Hepatocyte (in vitro differentiated cells): ENCODE measurements at places on chromosomes 3 and 15. TPM values are rescaled to one million over a fixed set of nuclear protein-coding genes. Genes with fewer than 3 reads are reported as not detected.

The CD200 gene
- total RNA-seq = 6.7 and 12.6 TPM in 2 replicates

The GOLGA8K gene
- total RNA-seq = not detected in 2 replicates

The CCR3 gene
- 0.40 TPM in 1 of 2 replicates, not detected in the other for total RNA-seq

The ARID3B gene
- 13.2 and 19.7 TPM in 2 replicates for total RNA-seq

The CHRFAM7A gene
- 0.12 and 0.63 TPM in 2 replicates for total RNA-seq

The PLSCR2 gene
- total RNA-seq = not detected in 2 replicates

DNA sequence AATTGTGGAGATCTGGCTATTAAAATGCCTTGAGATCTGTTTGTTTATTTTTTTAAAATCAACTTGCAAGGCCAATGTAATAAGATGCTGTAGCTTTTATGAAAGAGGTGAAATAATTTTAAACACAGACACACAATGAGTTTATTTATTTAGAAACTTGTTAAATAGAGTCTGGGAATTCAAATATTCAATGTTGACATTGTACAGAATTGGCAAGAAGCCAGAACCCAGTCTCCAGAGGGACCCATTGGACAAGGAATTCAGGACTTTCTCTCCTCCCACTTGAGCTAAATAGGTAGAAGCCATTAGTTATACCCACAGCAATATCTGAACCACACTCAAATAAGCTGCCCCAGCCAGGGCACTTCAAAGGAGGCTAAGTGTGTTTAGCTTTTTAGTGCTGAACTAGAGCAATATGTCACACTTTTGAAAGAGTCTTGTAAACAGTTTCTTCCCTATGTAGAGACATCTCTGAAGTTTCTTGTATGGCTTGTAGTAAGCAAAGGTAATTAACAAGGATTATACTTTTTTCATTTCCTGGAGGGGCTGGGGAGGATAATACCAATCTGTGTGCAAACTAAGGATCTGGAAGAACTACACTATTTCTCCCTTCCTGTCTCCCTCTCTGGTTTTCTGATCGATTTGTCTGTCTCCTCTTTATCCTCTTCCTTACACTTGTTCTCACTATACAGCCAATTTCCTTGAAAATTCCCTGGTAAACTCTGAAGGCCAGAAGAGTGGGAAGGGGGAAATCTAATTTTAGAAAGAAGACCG, 6.0 kb downstream of the MECOM start:
- DNase-seq = peak; percentile 51
- peaks cover 23% of the 10 kb centered on the region for H3K4me1 ChIP-seq
- H3K4me3 ChIP-seq = no peak overlapping the region

GRCh38 chr3:175726228-175726627, 867.1 kb downstream of the NAALADL2 start:
- no peak for DNase-seq
- no peaks in the 10 kb centered on the region for H3K36me3 ChIP-seq
- H3K27ac ChIP-seq = no peak overlapping the region
- no peaks in the 10 kb centered on the region for H3K27me3 ChIP-seq

DNA sequence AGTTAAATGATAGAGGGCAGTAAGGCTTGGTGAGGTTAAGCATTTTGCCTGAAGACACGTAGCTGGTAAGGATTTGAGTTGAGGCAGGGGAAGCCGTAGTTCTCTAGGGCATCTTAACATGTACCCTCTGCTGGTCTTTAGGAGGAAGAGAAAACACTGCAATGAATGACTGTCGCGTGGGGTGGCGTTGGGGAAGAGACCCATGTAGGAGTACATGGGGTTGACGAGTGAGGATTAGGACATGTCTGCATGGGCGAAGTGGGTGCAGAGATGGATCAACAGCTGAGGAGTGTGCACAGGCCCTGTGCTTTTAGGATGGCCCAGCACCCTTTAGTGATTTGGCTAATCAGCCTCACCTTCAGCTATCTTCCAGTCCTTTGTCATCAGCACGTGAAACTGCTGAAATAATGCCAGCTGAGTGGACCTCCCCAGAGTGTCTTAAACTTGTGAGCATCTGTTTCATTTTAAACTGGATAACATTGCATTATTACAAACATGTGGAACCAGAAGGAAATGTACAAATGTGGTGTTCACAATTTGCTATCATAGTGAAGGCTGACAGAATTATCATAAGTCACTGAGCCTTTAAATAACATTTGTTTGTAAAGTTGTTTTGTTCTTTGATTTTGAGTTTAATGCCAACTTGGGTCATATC, 15.3 kb downstream of the P2RY14 start:
- DNase-seq = no peak
- no peaks in the 10 kb centered on the region for H3K36me3 ChIP-seq
- H3K27ac ChIP-seq = peak overlapping the region; percentile 21
- no peaks in the 10 kb centered on the region for H3K27me3 ChIP-seq

- no peaks in the 10 kb centered on the region for H3K4me1 ChIP-seq
- peak; percentile 40 for DNase-seq
- H3K27ac ChIP-seq = no peak overlapping the region
- H3K36me3 ChIP-seq = no peaks in the 10 kb centered on the region
- H3K4me3 ChIP-seq = no peak overlapping the region
Measured at GRCh38 chr3:13393427-13394360, 26.4 kb downstream of the NUP210 start.

- H3K27ac ChIP-seq = no peak overlapping the region
- no peak overlapping the region for H3K4me3 ChIP-seq
- H3K27me3 ChIP-seq = peaks cover 12% of the 10 kb centered on the region
- H3K4me1 ChIP-seq = peaks cover 3% of the 10 kb centered on the region
- DNase-seq = no peak
Measured at GRCh38 chr3:192516820-192517219, 210.5 kb downstream of the FGF12 start.
